ENCODE measurements at places on chromosomes 3 and 15.

- no peak for DNase-seq
These were observed 270.8 kb downstream of the OPA1 start for GRCh38 chr3:193863657-193864357.

DNA sequence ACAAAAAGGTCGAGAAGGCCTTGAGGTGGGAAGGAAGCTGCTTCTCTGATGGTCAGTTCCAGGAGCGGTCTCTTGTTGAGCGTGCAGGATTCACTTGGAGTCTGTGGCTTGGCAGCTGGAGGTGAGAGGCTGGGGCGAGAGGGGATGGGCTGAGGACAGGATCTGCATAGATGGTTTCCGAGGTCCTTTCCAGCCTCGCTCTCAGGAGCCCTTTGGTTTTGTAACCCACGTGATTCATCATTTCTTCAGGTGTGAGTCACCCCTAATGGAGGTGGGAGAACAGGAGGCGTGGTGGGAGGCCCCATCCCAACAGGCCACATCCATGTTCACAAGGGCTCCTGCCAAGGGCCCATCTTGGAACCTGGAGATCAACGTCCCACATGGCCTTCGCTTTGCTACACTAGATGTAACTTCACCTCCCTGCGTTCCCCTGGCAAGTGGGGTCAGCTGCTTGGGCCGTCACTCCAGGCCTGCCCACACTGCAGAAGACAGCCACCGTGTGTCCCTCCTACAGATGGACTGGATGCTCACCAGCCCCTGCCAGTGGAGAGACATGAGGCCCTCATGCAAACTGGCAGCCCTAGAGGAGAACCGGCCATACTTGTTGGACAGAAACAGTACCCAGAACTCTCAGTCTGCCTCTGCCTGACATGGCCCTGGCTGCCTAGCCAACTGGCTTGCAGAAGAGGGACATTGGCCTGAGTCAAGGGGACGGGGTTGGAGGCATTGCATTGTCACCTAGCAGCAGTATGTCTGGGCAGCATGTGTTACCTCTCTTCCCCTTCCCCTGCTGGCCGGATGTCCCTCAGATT lies 1.6 kb upstream of the PCSK6 start:
- no peak for DNase-seq

DNA sequence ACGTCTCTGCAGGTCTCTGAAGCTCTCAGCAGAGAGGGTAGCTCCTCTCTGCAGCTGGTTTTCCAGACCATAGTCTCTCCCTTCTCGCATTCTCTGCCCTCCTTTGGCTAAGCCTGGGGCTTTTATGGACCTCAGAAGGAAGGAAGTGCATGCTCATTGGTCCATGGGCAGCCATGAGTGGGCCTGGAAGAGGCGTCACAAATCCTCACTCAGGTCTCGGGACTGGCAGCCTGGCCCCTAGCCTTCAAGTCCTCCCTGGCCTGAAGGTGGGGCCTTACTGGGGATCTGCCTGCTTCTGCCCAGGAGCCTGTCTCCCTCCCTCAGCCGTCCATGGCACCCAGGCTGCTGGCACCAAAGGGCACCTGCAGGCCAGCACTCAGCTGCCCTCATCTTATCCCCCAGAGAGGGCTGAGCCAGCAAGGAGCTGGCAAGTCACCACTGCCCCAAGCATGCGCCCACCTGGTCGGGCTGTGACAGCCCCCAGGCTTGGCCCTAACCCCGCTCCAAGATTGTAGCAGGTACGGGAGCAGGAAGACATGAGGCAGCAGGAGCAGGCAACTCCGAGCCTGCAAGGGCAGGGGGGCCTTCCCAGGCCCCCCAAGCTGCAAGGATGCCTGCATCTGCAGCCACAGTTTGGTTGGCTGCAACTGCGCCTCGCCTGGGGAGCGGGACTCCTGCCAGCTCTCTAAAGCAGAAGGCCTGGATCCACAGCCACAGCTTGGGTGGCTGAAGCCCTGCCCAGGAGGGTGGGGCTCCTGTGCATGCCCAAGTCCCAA lies 37.4 kb downstream of the GHSR start:
- no peak for DNase-seq

- DNase-seq = no peak
These were observed 507.6 kb upstream of the ROBO2 start for GRCh38 chr3:76532158-76532822.

DNA sequence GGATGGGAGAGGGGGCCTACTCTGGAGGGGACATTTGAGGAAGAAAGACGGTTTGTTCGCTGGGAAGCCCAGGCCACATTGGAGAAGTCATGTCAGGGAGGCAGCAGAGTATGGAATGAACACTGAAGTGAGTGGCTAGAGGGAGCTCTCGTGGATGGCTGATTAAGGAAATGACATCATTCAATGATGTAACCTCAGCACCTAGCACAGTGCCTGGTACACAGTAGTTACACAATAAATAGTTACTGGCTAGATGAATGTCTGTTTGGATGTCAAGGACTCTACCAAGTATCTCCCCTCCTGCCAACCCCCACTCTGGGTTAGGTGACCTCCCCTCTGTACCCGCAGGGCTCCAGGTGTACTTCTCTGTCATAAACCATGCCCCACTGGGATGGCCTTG lies 121.1 kb downstream of the CLSTN2 start:
- DNase-seq = no peak

DNA sequence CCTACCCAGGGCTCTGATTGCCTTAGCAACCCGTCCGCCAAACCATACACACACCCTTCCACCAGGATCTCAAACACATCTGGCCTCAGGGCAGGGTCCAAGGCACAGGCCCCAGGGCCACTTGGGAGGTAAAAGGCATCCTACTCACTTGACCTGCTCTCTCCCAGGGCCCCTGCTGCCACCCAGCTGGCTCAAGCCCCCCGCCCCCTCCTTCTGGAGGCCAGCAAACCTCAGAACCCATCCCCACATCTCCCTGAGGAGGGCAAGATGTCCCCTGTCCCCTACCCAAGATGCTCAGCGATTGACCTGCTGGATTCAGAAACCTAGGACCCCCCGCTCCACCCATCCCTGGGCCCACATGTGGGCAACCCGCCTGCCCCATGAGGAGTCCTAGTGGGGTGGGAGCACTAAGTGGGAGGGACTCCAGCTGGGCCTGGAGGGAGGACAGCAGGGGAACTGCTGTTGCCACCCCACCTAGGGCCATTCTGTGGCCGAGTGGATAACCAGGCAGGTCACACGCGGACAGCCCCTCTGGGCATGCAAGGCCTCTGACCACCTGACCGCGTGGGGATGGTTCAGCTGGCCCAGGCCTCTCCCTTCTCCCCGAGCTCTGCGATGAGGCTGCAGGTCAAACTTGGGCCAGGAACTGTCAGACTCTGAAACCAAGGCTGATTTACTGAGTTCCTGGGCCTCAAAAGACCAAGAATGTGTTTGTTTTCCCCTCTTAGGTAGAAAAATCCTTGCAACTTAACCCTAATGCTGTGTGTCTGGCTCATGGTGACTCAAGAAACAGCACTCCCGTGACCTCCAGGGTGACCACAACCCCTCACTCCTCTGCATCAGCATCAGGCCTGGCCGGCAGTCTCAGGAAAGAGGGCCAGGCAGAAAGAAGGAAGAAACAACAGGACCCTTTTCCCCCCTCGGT lies 4.2 kb downstream of the MFGE8 start:
- DNase-seq = no peak

GRCh38 chr15:66850078-66850991 lies 148.3 kb downstream of the SMAD6 start:
- no peak for DNase-seq

Measured in NCI-H524 treated with DMSO at 0.1 percent for 48 hours (cell line).